Right renal cortex interstitium (tissue), 3 donors: ENCODE measurements at places on chromosomes 13 and 19.

GRCh38 chr13:30851697-30852096, 54.4 kb upstream of the MEDAG start:
- DNase-seq: no peak

- DNase-seq: no peak
Observed at GRCh38 chr13:98237331-98237730, 60.3 kb upstream of the RNF113B start.

DNA sequence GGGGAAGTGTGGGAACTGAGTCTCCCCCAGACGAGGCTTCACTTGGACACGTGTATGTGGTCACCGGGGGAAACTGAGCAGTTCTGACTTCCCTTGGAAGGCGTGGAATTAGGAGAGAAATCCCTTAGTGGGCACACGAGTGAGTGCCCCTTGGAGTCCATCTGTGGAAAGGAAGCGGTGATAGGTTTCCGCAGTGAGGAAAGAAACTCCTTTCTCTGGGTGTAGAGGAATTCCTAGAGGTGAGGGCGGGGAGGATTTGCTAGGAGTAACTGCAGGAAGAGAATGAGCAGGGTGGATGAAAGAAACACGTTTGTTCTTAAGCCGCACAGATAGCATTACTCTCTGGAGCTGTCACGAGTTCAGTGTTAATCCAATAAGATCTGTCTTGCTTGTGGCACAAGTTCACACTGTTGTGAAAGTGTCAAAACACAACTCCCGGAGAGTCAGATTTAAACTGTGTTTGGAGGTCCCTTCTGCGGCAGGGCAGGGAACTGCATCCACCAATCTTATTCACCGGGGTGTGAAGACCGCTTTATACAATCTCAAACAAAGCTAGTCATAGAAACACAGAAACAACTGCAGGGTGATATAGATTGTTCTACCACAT, 1.2 kb downstream of the KL start:
- no peak for DNase-seq

DNA sequence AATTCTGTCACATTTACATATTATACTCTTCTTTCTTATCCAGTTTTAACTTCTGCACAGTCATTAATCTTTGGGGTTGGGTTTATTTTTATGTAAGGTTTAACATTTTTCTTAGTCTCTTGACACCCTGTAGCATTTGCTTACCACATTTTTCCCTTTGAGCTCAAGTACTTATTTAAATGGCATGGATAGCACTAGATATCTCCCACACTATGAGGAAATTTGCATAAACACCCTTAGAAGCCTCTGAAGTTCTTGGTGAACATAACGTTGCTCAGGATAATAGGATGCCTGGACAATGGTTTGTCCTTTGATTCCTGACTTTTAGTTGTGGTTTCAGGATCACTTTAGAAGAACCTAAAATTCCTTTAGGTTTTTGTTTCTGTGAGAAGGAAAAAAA, 338.9 kb downstream of the PCDH17 start:
- no peak for DNase-seq

DNA sequence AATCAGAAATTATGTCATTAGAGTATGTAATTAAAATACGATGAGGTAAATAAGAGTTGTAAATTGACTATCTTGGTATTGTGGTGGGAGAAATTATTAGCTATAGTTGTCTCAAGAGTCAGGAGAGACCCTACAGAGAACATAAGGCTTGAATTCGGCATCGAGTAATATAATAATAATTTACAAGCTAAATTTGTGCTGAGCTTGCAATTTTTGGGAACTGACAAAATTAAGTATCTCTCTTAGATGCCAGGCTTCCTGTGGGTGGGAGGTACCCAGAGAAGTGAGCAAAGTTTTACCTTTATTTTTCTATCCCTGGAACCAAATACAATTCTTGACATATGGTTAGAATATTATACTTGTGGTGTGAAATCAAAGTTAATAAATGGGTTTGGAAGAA, 1637.0 kb downstream of the EFNB2 start:
- DNase-seq: no peak
